ENCODE measurements at places on chromosomes 7 and 10. TPM values are rescaled to one million over a fixed set of nuclear protein-coding genes. Genes with fewer than 3 reads are reported as not detected.

CUL2 gene
- 32.4 TPM for total RNA-seq

- no peak for DNase-seq
These were observed 34.1 kb upstream of the NUB1 start for GRCh38 chr7:151307536-151307935.

DNA sequence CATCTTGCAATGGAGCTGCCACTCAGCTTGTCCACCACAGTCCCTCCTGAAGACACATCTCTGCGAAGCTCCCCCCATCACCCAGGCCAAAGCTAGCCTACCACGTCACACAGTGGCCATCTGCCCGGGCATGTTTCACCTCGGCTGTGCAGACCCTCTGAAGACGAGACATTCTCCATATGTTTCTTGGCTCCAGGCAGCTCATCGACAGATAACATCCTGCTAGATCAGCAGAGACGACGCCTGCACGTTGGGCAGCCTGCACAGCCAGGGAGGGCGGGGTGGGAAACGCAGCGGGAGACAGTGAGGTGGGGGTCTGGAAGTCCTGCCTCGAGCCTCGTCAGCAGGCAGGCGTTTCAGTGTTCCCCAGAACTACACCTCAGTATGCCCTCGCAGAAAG is 53.0 kb downstream of the PTPRN2 start:
- DNase-seq, result no peak

CCDC186 gene
- total RNA-seq, result 55.9 TPM

ZNF655 gene
- total RNA-seq, result 146 TPM

TYW1B gene
- total RNA-seq, result 3.6 TPM

ADAM8 gene
- 95.6 TPM for total RNA-seq

DNA sequence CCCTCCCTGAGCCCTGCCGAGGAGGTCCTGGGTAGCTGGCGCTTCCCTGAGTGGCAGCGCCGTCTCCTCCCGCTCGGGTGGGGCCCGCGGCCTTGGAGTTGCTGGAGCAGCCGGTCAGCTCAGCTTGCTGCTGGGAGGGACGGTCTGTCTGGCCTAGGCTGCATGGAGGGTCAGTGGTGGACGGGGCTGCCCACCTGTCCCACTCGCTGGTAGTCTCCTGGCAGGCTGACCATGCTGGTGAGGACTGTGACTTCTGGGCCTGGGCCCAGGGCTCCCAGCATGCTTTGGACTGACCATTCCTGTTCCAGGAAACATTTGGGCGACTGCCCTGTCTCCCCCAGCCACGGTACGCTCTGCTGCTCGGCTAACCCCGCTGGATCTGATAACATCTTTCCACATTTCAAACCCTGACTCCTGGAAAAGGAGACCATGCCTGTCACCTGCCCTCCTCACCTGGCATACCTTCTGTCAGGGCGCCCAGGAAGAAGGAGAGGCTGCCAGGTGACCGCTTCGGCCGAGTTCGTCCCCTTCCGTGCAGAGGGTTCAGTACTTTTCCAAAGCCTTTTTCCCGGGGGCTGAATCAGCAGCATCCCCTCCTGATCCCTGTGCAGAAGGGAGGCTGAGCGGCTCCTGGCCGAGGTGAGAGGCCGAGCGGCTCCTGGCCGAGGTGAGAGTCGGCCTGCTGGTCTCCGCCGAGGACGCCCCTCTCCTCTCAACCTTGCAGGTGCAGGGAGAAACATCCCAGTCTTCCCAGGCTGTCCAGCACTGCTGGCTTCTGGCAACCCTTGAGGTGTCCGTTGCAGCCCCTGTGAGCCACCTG is 43.4 kb downstream of the FAM20C start:
- no peak for DNase-seq

GRCh38 chr7:96004578-96004977 is 232.2 kb downstream of the DYNC1I1 start:
- DNase-seq, result no peak

- no peak for DNase-seq
These were observed 200.3 kb upstream of the ZWINT start for GRCh38 chr10:56561336-56561735.

DNA sequence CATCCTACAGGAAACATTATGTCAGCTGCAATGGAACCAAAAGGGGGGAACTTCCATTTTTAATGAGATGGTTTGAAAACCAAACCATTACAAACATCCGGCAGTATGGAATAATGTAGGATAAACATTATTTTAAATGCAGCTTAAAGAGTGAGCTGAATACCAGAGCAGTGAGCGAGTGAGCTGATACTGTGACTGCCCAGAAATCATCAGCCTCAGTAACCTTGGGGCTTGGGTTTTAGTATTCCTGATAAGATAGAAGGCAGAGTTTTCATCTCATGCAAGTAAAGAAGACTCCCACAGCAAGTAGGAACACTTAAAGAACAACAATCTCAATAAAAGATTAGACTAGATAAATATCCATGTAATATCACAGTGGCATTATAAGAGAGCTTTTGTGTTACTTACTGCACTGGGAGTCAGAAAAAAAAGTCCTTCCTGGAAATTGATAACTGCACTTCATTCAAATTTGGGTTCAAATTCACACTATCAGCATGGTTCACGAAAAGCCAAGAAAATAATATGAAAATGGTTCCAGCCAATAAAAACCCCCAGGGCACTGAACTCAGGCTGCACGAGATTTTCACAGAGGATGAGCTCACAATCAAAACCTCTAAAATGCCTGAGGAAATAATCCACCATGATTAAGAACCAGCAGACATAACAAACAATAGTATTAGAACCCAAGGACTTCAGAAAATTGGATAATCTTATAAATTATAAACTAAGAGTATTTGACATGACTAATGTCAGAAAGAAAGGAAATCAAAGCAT is 115.7 kb downstream of the MTPAP start:
- DNase-seq, result no peak

NUDCD3 gene
- total RNA-seq, result 56.6 TPM

DNA sequence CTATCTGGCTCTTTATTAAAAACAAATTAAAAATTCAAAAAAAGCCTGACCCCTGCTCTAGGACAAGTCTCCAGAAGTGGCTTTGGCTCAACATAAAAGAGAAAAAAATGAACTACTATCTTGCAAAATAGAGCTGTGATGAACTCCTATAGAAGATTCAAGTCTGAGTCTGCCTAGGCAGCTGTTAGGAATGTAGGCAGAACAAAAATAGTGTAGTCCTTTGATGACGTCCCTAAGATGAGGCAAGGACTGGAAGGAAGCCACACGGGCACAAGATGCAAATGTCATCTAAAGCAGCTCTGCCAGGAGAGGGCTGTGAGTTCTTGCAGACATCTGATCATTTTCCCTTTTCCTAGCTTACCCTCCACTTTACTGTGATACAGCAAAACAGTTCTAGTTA is 20.5 kb downstream of the ASNS start:
- no peak for DNase-seq

GRCh38 chr7:100655908-100656674 is at the start of gene ACTL6B:
TSS of gene ACTL6B (minus strand) at chr7:100656448. CDS start at chr7:100656354, 94 bp downstream.
- peak; percentile 40 for DNase-seq

PON1 gene
- total RNA-seq, result not detected

GRCh38 chr7:122790132-122790531 is 87.4 kb upstream of the RNF148 start:
- DNase-seq, result no peak

DNA sequence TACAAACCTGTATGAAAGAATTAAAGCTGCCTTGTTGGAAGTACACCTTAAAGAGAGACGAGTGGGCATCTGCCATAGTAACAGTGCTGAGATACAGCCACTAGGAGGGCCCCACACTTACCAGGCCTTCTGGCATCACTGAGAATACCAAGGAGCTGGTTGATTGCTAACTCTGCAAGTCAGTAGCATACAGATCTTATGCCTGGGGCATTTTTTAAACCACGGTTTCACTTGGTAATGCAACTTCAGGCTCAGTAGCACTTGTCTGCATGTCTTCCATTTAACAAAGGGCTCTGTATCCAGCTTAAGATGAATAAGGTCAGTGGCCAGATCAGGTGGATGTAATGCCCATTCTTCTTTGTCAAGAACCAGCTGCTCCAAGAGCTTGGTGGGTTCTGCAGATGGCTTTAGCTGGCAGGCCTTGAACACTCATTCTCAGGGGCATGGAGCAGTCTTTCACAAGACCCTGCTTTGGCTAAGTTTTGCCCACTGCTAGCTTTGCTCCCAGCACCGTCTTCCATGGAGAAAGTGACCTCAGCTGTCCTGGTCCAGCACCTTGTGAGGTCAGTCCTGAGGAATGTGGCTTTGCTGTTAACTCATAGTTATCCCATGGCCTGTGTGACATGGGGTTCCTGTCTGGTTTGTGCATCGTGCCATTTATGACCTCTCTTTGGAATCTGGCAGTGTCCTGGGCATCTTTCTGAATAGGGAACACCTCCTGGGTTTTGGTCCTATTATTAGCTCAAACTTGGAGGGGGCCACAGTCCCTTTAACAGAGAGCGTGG is 68.1 kb downstream of the BMPER start:
- no peak for DNase-seq

ORC5 gene
- total RNA-seq, result 7.7 TPM

DNA sequence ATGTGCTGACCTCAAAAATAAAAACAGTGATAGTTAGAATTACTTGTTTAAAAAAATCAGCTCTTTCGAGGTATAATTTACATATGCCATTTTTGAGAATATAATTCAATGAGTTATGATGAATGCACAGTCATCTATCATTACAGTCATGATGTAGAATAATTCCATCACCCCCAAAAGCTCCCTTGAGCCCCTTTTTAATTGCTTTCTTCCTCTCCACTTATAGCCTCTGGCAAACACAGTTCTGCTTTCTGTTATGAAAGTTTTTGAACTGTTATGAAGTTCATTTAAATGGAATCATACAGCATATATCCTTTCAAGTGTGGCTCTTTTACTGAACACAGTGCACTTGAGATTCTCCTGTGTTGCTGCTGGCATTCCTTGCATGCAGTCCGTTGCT is 41.4 kb downstream of the PRTFDC1 start:
- DNase-seq, result no peak

GRCh38 chr10:130065251-130065650 is 45.4 kb downstream of the C10orf143 start:
- no peak for DNase-seq

- DNase-seq, result no peak
These were observed 111.6 kb downstream of the NOC3L start for GRCh38 chr10:94251098-94251497.

FOXI2 gene
- not detected for total RNA-seq

GRCh38 chr7:151225948-151226510 is 976 bp downstream of the ABCF2 start:
- DNase-seq, result no peak

GRCh38 chr7:1085266-1085665 is 2.6 kb upstream of the GPER1 start:
- no peak for DNase-seq

GRCh38 chr7:45902820-45903219 is 14.5 kb downstream of the IGFBP1 start:
- no peak for DNase-seq

TAS2R4 gene
- 0.16 TPM for total RNA-seq

- no peak for DNase-seq
These were observed 366.3 kb upstream of the GALNT17 start for GRCh38 chr7:70765651-70766050.

DNA sequence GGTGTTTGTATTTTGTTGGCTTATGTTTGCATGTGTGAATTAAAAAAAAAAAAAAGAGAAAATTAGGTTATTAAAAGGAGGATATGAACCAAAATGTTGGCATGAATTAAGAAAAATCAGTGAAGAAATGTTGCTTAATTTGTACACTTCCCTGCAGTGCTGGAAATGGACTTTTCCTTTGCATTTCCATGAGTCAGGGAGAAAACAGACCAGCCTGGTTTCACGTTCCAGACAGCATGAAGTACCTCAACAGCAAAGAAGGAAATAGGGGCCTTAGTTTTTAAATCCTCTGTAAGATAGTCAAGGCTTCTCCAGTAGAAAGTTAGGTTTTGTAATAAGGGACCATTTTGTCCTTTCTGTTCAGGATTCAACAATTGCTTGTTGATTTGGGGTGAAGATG is 159.7 kb downstream of the CELF2 start:
- no peak for DNase-seq

- no peak for DNase-seq
These were observed 27.1 kb upstream of the ACSL5 start for GRCh38 chr10:112346774-112347173.

ZNF853 gene
- 2.5 TPM for total RNA-seq

SPDYE5 gene
- 0.20 TPM for total RNA-seq

DNA sequence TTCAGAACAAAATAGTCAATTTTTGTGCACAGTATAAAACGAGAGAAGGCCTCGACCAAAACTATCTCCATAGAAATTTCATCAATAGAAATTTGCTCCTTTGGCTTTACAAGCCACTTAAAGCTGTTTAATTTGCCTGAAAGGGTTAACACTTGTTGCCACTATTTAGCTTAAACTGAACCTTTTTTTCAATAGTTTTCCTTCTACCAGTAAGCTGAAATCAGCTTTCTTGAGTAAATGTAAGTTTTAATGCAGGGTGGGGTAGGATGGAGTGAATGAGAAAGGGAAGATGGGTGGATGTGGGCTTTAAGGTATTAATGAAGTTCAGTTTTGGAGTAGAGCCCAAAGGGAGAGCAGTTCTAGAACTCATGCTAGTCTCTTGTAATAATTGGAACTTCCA is 39.5 kb downstream of the ARL4A start:
- DNase-seq, result no peak

ARF5 gene
- total RNA-seq, result 87.0 TPM

DNA sequence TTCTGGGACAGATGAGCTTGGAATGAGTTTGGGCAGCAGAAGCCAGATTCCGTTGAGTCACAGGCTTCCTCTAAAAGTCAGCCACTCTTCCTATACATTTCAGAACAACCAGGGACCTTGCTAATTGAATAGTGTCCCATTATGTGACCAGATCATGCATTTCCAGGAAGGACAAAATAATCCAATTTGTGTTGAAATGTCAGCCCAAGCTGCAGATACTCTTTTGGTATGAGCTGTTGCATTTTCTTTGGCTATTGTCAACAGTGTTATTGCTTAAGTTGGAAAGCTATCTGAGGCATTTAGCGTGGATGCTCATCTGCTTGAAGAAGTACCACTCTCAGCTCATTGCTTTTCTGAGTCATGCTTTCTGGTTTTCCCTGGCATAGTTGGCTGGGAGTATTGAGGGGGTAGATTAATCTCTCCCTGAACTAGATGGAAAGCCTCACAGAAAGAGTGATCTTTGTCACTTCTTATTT is 223.7 kb upstream of the HABP2 start:
- DNase-seq, result no peak

DNA sequence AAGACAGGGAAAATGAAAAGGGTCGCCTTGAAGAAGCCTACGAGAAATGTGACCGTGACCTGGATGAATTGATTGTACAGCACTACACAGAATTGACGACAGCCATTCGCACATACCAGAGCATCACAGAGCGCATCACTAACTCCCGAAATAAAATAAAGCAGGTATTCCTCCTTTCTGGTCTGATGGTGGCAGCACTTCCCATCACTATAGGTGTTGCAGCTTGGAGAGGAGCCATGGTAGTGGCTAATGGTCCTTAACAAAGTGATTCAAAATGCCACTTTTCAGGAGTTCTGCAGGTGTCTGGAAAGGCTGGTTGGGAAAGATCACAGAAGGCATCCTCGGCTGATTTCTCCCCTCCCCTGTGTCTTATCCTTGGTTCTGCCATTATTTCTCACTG is 22.1 kb downstream of the EXOC4 start:
- no peak for DNase-seq

- DNase-seq, result no peak
These were observed 36.5 kb downstream of the MALSU1 start for GRCh38 chr7:23335621-23336020.

All from CD4-positive, alpha-beta T cell (primary cell).